Activated CD4-positive, alpha-beta T cell treated with anti-CD3 and anti-CD28 coated beads, Interleukin-2, amount 50 U/mL, for 24 hours (primary cell): ENCODE measurements at places on chromosomes 7 and 10.

- DNase-seq = no peak
Observed at GRCh38 chr7:27208998-27209397, 9.1 kb upstream of the HOXA13 start.

GRCh38 chr10:44463511-44464121 is 78.7 kb upstream of the CXCL12 start:
- no peak for DNase-seq

DNA sequence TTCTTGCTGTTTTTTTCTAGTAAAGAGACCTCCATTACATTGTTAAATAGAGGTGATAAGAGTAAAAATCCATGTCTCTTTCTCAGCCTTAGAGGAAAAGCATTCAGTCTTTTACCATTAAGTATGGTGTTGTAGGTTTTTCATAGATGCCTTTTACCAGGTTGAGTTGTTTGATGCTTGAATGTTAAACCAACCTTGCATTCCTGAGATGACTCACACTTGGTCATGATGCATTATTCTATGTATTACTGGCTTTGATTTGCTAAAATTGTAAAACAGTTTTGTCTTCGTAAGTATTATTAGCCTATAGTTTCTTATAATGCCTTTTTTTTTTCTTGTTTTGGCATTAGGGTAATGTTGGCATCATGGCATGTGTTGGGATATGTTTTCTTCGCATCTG is 90.0 kb downstream of the ANKRD61 start:
- DNase-seq = no peak

GRCh38 chr10:49698679-49699078 is 19.2 kb downstream of the C10orf53 start:
- DNase-seq = no peak

GRCh38 chr7:117217106-117218035 is 105.5 kb downstream of the WNT2 start:
- DNase-seq = no peak

DNA sequence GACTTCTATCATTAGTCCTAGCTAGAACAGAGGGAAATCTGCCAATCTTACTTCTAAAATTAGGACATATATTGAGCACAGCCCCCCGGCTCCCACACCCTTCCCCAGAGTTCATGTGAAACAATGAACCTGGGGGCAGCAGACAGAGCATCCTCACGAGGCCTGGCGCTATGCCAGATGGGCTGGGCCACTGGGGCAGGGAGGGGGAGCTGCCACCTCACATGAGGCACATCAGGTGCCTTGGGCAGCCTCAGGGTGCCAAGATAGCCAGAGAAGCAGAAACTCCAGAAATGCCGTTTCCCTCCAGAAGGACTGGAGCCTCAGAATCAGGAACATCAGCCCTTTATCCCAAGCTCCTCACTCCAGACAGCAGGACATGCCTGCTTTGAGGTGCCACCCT is 92.8 kb upstream of the LANCL2 start:
- DNase-seq = no peak

DNA sequence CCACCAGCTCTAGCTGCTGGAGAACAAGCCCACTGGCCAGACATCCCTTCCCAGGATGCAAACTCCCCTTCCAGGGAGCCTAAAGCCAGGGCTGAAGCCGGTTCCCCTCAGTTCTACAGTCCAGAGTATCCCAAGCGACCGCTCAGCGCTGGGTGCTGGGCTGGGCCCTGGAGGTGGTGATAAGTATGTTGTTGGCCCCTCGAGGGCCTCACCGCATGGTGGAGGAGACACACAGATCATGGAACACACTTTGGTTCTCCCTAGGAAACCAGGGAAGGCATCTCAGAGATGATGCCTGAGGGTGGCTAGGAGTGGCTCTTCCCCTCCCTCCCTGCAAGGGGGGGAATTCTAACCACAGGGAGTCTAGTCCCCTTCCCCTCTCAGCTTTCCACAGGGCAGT is 4.4 kb downstream of the PODXL start:
- DNase-seq = no peak

- no peak for DNase-seq
Observed at GRCh38 chr7:124912972-124913371, 16.7 kb downstream of the POT1 start.

- DNase-seq = no peak
Observed at GRCh38 chr10:34183016-34183796, 631.9 kb downstream of the PARD3 start.

- no peak for DNase-seq
Observed at GRCh38 chr7:28088901-28089714, 91.5 kb downstream of the JAZF1 start.

- no peak for DNase-seq
Observed at GRCh38 chr7:47407821-47408674, 173.9 kb downstream of the TNS3 start.

DNA sequence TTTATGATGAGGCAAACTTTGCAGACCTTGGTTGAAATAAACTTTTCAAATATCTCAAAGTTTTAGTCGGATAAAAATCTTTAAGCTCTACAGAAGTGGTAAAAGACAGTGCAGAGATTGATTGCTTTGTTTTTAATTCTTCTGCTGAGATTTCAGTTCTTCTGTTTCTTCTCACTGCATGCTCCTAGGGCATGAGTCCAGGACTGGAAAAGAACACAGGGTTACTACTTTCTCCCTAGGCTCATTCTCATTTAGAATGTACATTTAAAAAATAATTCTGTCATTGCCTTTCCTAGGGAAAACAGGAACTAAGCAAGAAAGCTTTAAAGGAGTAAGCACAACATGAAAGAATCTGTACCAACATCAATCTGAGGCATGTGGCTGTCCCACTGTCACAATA is 256.7 kb upstream of the DGKB start:
- DNase-seq = no peak

GRCh38 chr7:36971515-36972139 is 247.3 kb upstream of the AOAH start:
- DNase-seq = no peak
